Hindlimb muscle (tissue), 1 donor: ENCODE measurements at places on chromosomes 5 and 9.

DNA sequence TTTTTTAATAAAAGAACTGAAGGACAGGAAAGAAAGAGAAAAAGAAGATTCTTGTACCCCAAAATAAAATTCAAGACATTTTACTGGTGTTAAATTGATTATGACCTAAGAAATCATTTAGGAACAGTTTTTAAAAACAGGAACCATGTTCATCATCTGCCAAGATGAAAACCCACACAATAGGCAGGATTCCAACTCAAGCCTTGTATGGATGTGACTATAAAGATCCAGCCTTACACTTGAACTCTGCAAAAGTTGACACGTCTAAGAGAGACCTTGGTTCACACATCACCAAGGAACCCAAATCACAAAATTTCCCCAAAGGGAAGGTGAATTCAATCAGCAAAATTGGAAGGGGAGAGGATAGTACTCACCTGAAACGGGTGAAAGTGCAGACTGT, 82.6 kb downstream of the SMIM23 start:
- no peak for DNase-seq

- peak; percentile 20 for DNase-seq
These were observed 3.7 kb downstream of the CLTA start for GRCh38 chr9:36194326-36195000.

DNA sequence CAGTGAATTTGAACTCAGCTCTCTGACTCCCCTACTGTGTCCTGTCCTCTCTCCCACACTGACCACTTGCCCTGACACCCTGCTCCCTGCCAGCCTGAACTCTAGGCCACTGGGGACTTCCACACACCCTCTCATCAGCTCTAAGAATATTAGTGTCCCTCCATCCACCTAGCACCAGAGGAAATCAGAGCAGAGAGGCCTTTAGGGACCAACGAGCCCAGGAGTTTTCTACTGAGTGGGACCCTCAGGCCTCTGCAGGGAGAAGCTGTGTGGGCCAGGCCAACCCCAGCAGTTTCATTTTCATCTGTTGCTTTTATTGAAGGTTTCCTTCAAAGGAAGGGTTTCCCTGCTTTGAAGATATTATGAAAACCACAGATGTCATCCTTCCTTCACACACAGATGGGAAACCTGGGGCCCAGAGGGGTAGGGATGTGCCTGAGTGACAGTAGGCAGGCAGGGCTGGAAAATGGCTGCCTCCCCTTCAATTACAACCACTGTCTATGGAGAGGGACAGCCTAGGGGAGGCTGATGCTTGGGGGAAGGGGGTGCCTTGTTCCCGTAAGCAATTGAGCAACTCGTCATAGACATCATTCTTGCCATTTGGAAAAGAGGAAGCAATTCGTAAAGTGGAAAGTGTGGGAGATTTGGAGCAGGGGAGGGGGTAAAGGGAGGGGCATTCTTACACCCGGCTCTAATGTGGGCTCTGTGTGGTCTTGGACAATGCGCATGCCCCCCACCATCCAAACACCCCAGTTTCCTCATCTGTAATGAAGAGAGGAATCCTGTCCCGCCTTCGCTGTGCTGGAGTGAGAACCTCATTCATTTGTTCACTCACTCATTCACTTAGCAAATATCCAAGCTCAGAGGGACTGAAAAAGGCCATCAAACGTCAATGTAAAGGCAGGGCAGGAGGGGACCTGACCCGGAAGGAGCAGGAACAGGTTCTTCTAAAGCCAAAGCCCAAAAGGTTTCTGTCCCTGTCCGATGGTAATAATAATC, 3.9 kb downstream of the GLIPR2 start:
- DNase-seq: no peak

DNA sequence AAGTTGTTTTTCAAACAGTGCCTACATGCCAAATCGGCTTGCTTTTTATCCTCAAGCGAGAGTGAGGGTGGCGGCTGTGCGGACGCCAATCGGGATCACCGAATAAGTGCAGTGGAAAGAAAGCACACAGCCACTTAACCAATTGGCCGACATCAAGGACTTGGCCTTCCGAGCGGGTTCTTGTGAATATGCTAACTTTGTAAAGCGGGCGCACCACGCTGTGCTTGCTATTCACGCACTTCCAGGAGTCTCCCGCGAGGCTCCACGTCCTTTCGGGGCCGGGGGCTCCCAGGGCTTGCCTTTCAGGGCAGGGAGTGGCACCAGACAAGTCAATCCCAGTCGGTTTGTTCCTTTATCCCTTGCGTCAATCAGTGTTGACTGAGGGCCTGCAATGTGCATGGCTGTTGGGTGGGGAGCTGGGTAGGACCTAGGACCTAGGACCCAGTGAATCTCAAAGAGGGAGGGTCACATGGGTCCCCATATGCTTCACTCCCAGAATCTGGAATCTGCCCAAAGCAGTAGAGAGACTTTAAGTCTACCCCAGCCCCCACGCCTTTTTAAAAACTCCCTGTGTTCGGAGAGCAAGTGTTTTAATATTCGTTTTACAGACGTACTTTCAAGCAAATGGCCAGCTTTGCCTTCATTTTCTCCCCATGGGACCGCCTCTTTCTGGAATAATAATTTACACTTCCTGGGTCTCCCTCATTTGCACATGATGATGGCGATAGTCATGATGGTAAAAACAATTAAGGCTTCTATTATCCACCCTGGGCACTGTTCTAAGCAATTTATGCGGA, 2.0 kb upstream of the GCNT4 start:
- no peak for DNase-seq

DNA sequence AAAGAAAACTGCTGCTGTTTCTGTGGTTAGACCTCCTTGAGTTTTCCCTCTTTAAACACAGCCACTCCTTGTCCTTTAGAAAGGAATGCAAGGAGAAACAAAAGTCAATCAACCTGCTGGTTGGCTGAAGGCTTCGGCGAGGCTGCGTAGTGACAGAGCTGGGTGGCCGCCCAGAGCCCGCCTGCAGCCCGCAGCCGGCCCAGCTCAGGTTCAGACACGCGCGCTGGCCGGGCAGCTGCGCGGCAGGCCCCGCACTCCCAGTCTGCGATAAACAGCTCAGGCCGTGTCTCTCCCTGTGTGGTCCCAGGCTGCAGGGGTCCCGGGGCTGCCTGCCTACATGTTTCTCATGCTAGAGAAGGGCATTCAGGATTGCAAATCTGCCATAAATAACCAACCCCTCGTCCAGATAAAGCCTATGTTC, 115.4 kb downstream of the HSD17B3 start:
- DNase-seq: no peak

- no peak for DNase-seq
These were observed 758 bp upstream of the PDCD1LG2 start for GRCh38 chr9:5509573-5509972.

DNA sequence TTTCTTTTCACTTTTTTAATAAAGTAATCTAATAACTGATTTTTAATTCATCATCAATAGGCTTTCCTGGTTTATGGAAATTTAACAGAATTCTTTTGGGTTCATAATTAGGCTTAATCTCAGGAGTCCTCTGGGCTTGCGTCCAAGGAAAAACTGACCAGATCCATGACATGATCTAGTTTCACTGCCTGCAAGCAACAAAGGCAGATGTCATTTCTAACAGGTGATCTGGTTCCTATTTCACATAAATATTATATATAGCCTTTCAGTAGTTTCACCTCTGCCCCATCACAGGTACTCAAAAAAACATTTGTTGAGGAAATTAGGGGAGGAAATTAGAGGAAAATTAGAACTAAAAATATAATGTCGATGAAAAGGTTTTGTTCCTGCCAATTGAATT, 126.4 kb downstream of the FBXL17 start:
- DNase-seq: no peak

DNA sequence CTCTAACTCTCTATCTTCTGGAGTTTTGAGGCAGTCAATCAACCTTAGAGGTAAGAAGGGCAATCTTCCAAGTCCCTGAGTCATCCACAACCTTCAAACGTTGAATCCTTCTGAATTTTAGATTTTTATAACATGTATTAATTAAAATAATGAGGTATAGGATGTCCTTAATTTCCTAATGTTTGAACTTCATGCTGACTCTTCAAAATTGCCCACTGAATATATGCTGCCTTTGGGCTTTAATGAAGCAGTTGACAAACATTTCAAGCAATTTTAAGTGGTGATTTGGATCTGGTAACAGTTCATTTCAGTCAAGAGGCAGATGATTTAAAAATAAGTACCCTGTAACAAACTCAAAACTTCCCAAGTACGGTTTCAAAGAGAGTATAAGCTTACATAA, 26.0 kb downstream of the ERP44 start:
- no peak for DNase-seq

- no peak for DNase-seq
These were observed 13.9 kb upstream of the ADAMTSL1 start for GRCh38 chr9:18459962-18460584.

- no peak for DNase-seq
These were observed 1326.6 kb upstream of the C9orf72 start for GRCh38 chr9:28899926-28900325.

DNA sequence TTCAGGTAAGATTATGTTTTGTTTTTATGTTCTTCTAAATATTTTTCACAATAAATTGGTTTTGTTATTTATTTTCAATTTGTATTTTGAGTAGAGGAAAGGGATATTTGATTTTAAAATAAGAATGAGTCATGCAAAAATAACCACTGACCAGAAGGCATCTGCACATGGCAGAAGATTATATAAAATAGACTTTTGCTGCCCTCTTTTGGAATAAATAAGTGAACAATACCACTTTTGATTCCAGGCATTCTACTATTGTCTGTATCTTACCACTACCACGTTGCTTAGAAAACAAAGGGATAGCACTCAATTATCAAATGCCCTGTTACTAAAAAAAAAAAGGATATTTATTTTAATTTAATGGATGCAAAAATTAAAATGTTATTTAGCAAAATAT, 227.3 kb upstream of the ITGA1 start:
- DNase-seq: no peak

GRCh38 chr9:82988488-82988887, 74.5 kb downstream of the RASEF start:
- DNase-seq: no peak

DNA sequence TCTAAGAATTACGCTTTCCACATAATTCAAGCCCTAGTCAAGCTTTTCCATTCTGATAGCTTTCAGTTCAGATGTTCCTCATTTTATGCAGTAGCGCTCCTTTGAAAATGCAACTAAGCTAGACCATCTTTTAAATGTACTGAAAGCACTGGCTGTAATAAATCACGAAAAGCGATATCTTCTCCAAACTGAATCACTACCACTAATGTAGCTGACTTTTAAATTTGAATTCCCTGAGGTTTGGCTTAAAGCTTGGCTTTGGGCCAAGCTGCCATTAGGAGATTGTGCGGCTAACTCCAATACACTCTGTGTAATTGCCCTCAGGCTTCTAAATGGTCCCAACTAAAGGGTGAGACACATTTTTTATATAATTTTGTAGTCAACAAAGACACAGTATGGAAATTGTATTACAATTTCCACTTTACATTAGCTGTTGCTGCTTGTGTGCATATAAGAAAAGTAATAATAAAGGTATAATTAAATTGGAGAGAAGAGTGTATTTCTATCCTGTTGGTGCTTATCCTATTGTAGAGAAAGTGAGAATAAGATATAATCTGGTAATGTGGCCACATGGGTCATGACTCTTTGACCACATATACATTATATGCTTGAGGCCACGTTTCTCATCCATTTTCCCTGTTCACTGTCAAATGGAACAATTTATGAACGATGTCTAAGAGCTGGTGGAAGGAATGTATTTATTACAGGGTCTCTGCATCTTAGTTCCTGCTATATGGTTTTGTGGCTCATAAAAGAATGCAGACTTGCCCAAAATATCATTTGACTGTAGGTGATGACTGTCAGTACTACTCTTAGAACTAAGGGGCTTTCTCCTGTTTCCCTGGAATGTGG, 118.7 kb upstream of the TAF11L2 start:
- no peak for DNase-seq

DNA sequence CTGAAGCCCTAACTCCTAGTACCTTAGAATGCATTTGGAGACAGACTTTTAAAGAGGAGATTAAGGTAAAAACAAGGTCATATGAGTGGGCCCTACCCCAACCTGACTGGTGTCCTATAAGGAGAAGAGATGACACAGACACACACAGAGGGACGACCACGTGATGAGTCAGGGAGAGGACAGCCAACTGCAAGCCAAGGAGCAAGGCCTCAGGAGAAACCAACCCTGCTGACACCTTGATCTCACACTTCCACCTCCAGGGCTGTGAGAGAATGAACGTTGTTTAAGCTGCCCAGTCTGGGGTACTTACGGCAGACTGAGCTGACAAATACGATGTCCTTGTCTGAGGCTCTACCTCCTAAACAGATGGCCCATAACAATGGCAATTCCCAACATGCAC, 93.6 kb downstream of the ROR2 start:
- DNase-seq: no peak

DNA sequence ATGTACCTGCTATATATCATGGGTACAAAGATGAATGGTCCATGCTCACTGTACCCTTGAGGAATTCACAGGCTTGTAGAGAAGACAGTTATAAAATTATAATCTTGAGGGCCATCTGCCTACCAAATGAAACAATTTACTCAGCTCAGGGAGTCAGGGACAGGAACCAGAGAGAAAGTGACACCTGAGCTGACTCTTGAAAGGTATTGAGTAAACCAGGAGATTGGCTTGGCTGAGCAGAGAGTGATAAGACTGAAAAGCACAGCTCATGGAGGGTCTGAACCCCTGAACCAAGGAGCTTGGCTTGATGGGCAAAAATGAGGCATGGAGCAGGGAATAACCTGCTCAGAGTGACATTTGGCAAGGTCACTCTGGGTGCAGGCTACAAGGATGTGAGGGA, 147.3 kb downstream of the FAM114A2 start:
- no peak for DNase-seq

- no peak for DNase-seq
These were observed 130.6 kb downstream of the KCNIP1 start for GRCh38 chr5:170634256-170634990.

DNA sequence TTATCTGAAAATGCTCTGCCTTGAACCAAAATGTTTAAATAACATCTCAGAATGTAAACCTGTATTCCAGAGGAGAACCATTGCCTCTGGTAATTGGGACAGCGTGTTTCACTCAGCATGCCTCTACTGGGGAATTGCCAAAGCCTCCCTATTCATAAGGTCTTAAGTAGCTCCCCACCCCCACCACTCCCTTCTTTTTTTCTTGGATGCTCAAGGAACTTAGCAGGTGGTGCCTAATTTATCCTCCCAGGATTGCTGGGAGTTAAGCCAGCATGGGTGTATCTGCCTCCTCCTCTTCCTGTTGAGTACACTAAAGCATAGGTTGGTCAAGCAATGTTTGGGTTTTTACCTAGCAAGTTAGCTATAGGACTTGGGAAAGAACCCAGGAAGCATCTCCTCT, 220.2 kb downstream of the DMAC1 start:
- no peak for DNase-seq

GRCh38 chr9:123426406-123426805, 70.4 kb downstream of the CRB2 start:
- no peak for DNase-seq
